ENCODE measurements at places on chromosomes 7 and 10. TPM values are rescaled to one million over a fixed set of nuclear protein-coding genes. Genes with fewer than 3 reads are reported as not detected.

H2BK1 gene
- total RNA-seq: not detected

SOSTDC1 gene
- total RNA-seq: not detected

OPALIN gene
- total RNA-seq: not detected

IFIT2 gene
- 4.9 TPM for total RNA-seq

HKDC1 gene
- total RNA-seq: 19.3 TPM

TAS2R3 gene
- not detected for total RNA-seq

CYP3A5 gene
- total RNA-seq: 1.4 TPM

EGFR gene
- total RNA-seq: 139 TPM
